ENCODE measurements at places on chromosomes 11 and 22. TPM values are rescaled to one million over a fixed set of nuclear protein-coding genes. Genes with fewer than 3 reads are reported as not detected.

DNA sequence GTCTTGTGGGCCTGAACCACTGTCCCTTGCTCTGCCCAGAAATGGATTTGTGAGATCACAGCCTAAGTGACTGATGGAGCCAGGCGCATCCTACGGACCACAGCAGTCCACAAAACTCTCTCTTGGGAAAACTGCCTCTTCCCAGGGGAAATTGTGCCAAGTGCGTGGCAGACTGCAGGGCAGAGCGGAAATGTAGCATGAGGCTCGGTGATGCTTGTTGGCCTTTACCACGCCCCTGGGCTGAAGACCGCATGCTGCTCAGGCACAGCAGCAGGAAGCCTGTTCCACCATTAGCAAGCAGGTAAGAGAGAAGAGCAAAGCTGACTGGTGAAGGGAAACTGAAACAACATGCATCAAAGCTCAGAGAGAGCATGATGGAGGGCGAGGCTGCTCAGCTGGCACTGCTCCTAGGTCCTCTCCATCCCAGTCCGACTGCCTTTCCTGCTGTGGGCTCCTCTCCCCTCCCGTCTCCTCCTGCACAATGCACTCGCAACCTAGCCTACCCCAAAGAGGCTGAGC is 26.5 kb upstream of the SCARF2 start:
- no peak for DNase-seq

GRCh38 chr11:21492931-21493330 is 700.0 kb upstream of the ANO5 start:
- DNase-seq: no peak

Gene RTN4R
- 0.39 TPM for polyA plus RNA-seq

DNA sequence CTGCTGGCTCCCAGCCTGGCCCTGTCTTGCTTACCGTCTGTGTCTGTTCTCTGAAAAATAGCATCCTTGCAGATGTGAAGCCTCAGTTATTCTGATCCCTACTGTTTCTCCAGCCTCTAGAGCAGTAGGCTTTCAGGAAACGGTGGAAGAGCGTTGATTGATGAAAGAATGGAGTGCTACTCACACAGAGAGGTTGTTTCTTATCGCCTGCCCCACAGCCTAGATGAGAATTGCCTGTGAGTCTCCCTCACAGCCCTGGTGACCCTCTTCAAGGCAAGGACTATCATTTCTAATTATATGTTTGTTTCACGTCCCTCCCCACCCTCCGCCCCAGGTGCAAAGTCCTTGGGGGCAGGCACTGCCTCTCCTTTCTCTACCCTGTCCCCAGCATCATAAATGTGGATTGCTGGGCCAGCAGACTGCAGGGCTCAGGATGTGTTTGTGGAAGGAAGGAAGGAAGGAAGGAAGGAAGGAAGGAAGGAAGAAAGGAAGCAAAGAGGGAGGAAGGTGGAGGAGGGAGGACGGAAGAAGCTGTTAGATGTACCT is 575.3 kb upstream of the B3GAT1 start:
- DNase-seq: no peak

Gene FDXACB1
- 3.2 TPM for polyA plus RNA-seq

DNA sequence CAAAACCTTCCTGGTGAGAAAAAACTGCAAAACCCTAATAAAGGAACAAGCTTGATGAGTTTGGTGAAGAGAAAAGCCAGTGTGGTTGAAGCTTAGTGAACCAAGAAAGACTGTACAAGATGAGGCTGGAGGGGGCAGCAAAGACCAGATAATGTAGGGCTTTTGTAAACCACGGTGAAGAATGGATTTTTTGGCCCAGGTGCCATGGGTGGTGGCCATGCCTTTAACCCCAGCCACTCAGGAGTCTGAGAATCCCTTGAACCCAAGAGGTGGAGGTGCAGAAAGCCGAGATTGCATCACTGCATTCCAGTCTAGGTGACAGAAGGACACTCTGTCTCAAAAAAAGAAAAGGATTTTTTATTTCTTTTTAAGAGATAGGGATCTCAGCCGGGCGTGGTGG is 5.0 kb upstream of the ZDHHC5 start:
- DNase-seq: no peak

- peak; percentile 1 for DNase-seq
Measured at GRCh38 chr11:106585061-106585460, 433.2 kb downstream of the GUCY1A2 start.

GRCh38 chr11:128158860-128159259 is 428.5 kb downstream of the ETS1 start:
- no peak for DNase-seq

DNA sequence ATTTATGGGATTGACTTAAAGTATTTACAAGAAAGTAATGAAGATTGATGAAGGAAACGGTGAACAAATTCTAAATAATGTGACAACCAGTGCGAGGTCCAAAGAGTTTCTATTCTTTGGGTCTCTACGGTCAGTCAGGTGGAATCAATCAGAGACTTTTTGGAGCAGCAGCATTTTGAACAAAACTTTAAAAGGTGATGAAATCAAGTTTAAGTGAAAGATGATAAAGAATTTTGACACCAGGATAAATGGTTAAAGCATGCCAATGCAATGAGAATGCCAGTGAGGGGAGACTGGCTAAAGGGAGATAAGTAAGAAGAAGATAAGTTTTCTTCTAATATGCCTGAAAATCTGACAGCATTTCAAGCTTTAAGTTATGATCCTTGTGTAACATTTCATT is 67.9 kb downstream of the DCUN1D5 start:
- DNase-seq: no peak

Gene FAM83F
- polyA plus RNA-seq: not detected

DNA sequence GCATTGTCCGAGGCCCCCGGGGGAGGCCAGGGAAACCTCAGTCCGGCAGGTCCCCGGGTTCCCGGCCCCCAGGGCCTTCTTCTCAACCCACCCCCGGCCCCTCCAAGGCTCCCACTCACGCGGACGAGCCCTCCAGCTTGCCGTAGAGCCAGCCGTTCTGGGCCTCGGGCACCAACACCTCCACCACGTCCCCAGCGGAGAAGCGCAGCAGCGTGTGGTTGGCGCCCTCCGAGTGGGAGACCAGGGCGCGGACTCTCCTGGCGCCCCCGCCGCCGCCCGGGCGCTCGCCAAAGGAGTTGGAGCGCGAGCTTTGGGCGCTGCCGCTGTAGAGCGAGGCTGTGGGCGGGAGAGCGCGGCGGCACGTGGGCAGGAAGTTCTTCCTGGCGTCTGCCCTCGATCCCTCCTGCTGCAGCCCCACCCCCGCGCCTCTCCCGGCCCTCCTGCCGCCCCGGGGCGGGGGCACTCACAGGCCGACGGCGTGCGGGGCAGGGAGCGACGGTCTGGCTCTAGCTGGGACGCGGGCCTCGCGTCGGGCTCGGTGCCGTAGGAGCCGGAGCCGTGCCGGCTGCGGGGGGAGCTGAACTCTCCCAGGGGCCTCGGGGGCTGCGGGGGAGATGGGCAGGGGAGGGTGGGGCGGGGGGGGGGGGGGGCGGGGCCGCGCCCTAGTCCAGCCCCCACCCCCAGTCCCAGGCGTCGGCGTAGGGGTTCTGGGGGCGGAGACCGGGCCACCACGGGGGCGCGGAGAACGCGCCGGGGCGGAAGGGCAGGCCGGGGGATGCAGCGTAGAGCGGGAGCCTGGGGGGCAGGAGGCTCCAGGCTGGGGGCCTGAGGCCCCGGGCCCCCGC is 4.9 kb upstream of the SLC16A8 start:
- DNase-seq: peak; percentile 61

GRCh38 chr11:104320097-104320496 is 156.2 kb upstream of the PDGFD start:
- DNase-seq: no peak

GRCh38 chr11:120326228-120326627 is 1.1 kb downstream of the TLCD5 start:
- no peak for DNase-seq

- no peak for DNase-seq
Measured at GRCh38 chr11:12797996-12798395, 123.8 kb downstream of the TEAD1 start.

GRCh38 chr11:79919350-79919749 is 478.5 kb upstream of the TENM4 start:
- no peak for DNase-seq

DNA sequence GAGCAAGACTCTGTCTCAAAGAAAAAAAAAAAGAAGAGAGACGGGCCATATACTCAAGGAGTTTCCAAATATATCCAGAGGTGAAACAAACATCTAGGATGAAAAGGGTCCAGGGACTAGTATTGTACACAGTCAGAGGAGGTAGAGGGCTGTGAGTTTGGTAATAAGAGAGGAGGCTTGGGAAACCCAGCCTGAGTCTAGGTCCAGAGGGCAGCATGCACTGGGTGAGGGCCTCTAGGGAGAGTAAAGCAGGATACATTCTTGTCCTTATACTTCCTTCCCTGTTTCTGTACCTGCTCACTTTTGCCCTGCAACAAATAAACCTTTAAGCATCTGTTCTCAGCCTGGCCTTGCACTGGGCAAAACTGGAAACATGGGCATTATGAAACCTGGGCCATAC is 31.5 kb downstream of the STIM1 start:
- DNase-seq: no peak

DNA sequence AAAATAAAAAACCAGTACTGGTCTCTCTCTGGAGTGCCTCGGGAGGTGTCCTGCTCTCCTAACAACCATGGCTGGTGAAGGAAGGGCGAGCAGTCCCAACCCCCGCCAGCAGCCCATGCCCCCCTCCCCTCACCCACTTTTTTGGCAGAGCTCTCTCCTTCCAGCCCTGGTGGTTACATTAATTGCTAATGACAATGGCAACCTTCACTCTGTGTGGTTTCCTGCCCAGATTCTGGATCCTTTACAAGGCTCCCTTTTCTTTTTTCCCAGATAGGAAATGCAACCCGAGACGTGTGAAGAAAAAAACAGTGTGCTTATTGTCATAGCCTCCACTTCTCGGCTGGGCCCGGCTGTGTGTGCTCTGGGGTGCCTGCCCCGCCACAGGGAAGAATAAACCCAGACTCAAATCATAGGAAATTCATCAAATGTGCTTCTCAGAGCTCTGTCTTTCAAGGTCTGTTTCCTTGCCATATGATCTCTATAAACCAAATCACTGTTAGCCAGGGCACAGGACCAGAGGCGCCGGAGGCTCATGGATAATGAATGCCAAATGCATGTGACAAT is 513.0 kb downstream of the SOX6 start:
- DNase-seq: peak; percentile 60

DNA sequence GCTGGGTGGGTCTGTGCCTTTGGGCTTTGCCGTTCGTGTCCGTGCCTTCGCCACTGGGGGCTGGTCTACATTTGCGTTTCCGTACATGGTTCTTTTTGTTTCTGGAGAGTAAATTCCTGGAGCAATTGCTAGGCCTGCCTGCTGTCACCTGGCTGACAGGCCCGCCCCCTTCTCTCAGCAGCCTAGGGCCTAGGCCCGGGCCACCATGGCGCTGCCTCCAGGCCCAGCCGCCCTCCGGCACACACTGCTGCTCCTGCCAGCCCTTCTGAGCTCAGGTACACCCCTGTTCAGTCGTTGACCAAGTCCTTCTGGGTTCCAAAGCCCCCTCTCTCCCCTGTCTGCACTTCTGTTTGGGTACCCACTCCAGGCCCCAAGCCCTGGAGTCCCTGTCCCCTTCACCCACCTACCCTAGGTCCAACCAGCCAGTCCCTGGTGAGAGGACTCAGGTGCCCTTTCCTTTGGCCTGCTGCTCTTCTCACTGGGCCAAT is 649 bp downstream of the TMEM25 start:
- peak; percentile 69 for DNase-seq

GRCh38 chr11:15801126-15801525 is 555.2 kb downstream of the SOX6 start:
- DNase-seq: no peak

- no peak for DNase-seq
Measured at GRCh38 chr11:4183410-4184057, 88.9 kb downstream of the RRM1 start.

Gene SCN3B
- 0.44 TPM for polyA plus RNA-seq

All from SK-N-SH (cell line).